Immature natural killer cell (primary cell): ENCODE measurements at places on chromosomes 5 and 9.

DNA sequence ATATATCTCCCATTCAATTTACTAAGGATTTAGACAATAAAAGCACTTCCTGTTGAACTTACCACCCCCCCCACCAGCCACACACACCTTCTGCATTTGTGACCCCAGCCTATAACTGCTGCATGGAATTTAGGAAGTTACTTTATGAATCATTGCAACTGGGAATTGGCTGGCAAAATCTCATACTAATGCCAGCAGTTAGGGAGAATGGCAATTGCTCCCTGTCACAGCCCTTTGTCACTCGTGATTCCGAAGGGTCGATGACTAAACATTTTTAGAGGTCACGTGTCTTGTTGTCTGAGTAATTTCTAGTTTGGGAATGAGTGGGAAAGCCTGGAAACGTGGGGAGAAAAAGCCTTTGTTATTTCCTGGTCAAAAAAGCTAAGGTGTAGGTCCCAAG lies 46.6 kb upstream of the PCA3 start:
- H3K4me3 ChIP-seq, result no peak overlapping the region
- no peaks in the 10 kb centered on the region for H3K4me1 ChIP-seq
- no peak overlapping the region for H3K27ac ChIP-seq
- peaks cover 1% of the 10 kb centered on the region for H3K27me3 ChIP-seq
- DNase-seq, result no peak

DNA sequence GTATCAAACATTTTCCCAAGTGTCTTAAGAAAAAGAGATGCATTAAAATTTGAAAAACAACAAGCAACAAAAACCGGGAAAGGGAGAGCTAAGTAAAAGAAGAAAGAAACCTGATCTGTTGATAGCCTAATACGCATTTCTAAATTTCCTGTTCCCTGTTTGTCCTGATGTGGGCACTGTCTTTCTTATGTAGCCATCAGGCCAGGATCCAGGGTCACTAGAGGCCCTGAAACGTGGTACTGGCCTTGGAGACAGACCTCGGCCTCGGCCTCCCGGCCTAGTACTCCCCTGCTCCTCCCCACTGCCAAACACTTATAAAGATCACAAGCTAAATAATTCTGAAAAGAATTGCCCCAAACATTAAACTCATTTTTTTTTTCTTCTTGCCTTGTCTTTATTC lies 547.2 kb downstream of the IRX1 start:
- H3K27ac ChIP-seq, result no peak overlapping the region
- H3K4me1 ChIP-seq, result no peaks in the 10 kb centered on the region
- H3K4me3 ChIP-seq, result no peak overlapping the region
- H3K36me3 ChIP-seq, result no peaks in the 10 kb centered on the region

- DNase-seq, result no peak
- H3K4me3 ChIP-seq, result no peak overlapping the region
- H3K4me1 ChIP-seq, result no peaks in the 10 kb centered on the region
- H3K36me3 ChIP-seq, result no peaks in the 10 kb centered on the region
These were observed 41.3 kb upstream of the ORM1 start for GRCh38 chr9:114281473-114282103.

DNA sequence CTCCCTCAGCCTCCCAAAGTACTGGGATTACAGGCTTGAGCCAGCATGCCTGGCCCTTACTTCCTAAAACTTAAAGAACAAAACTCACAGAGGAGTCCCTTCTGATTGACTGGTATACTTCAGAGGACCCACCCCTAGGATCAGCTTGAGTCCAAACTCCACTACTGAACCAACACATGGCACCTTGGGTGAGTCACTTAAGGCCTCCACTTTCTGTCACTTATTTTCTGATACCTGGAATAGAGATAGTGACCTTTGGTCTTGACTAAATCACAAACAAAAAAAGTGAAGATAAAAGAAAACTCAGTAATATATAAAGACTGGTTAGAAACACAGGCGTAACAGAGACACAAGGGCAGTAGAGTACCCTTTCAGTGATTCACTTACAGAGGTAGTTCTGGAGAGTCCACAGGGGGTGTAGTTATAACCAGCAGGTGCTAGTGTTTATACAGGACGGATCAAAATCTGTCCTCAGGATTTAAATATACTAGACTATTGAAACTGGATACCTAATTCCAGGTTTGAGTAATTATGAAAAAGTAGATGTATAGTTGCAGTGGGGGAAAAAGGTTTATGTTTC lies 274.3 kb upstream of the ANKRD55 start:
- peaks cover under 1% of the 10 kb centered on the region for H3K4me1 ChIP-seq
- H3K27me3 ChIP-seq, result peaks cover 1% of the 10 kb centered on the region
- DNase-seq, result no peak

GRCh38 chr5:78557601-78558000 lies 91.0 kb downstream of the LHFPL2 start:
- no peaks in the 10 kb centered on the region for H3K27me3 ChIP-seq
- H3K36me3 ChIP-seq, result no peaks in the 10 kb centered on the region
- DNase-seq, result no peak

DNA sequence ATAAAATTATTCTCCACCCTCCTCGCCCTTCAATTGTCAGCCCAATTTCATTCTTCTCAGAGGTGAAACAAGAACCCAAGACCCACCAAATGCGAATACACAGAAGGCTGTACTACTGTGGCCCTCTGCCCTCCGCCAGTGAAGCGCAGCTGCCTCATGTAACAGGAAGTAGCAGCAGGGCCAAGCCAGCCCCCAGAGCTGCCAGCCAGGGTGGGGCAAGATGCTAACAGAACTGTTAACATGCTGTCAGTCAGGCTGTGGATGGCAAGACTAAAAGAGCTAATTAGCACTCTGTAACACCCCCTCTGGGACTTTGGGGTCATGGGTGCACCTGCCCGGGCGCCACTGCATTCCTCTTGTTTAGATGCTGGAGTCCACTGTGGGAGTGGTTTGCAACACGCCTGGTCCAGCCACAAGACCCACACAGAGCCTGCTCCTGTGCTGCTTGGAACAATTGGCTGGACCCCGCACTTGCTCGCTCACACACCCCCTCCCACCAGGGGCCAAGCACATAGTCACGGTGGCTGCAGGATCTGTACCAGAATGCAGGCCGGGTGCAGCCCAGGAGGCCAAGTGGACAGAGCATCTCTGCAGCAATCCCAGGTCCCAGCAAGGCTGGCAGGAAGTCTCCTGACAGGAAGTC lies 14.5 kb upstream of the HEXB start:
- no peaks in the 10 kb centered on the region for H3K36me3 ChIP-seq
- H3K27me3 ChIP-seq, result peaks cover 7% of the 10 kb centered on the region
- H3K4me3 ChIP-seq, result no peak overlapping the region
- no peaks in the 10 kb centered on the region for H3K4me1 ChIP-seq

GRCh38 chr5:14983666-14984441 lies 112.3 kb upstream of the ANKH start:
- no peak overlapping the region for H3K27ac ChIP-seq
- no peak for DNase-seq
- H3K4me3 ChIP-seq, result no peak overlapping the region
- peaks cover 15% of the 10 kb centered on the region for H3K4me1 ChIP-seq

DNA sequence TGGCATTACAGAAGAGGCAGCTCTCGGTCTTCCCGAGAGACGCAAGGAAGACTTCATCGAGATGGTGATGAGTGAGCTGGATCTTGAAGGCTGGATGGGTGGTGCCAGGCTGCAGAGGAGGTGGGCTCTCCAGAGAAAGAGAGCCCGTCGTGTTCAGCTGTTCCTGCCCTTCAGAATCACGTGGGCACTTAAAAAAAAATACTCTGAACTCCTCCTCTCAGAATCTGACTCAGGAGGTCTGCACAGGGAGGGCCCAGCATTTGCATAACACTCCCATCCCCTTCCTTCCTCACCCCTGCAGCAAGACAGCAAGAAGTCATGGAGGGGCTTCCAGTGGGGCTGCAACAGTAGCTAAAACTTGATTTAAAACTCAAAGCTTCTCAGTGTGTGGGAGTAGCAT lies 203.0 kb downstream of the ATPSCKMT start:
- no peak for DNase-seq
- no peaks in the 10 kb centered on the region for H3K27me3 ChIP-seq
- no peak overlapping the region for H3K27ac ChIP-seq
- no peaks in the 10 kb centered on the region for H3K4me1 ChIP-seq
- no peak overlapping the region for H3K4me3 ChIP-seq

DNA sequence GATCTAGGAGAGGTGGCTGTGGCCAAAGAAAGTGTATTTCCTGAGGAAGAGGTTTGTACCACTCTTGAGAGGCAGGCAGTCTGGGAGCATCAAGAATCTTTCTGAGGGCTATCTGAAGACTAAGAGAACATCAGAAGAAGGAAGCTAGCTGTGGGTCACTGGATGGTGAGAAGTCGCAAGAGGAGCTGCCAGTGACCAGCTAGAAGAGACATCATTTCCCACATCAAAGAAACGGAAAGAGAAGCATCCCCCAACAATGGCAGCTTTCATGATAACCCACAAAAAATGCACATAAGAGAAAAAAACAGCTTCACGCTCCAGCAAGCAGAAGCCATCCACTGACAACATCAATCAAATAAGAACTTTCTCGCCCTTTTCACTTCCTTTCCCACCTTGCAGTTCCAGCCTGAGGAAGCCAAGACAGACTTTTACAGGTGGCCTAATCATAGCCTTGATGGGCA lies 25.0 kb upstream of the CEP78 start:
- H3K27me3 ChIP-seq, result peaks cover 3% of the 10 kb centered on the region
- peaks cover 56% of the 10 kb centered on the region for H3K4me1 ChIP-seq
- peak; percentile 80 for DNase-seq
- peak overlapping the region; percentile 78 for H3K4me3 ChIP-seq
- H3K27ac ChIP-seq, result peak overlapping the region; percentile 96

GRCh38 chr5:141681695-141682641 lies at the start of gene ARAP3:
TSS of gene ARAP3 (minus strand) at chr5:141682230. CDS start at chr5:141680486, 1,744 bp downstream.
- peaks cover 28% of the 10 kb centered on the region for H3K4me1 ChIP-seq
- H3K4me3 ChIP-seq, result peak within 1 kb of the TSS; percentile 89
- H3K27me3 ChIP-seq, result peaks cover 11% of the 10 kb centered on the region
- DNase-seq, result peak; percentile 52
- H3K27ac ChIP-seq, result peak within 1 kb of the TSS; percentile 91
- peaks cover 3% of the 10 kb centered on the region for H3K36me3 ChIP-seq

DNA sequence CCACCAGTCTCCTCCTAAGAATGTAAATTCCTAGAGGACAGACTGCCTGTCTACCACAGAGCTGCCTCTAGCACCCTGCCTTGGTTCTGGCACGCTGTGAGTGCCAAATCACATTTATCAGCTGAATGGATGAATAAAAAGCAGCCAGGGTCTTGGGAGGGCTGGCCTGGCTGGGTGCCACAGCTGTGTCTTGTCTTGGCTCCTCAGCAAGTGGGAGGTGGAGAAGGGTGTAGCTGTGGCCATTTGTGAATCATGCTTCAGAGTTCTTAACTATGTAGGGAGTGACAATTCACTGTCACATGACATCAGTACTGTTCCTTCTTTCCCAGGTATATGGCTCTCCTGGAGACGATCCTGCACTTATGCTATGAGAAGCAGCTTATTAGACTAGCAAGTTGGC lies 70.6 kb downstream of the DCP2 start:
- H3K4me1 ChIP-seq, result no peaks in the 10 kb centered on the region
- H3K27ac ChIP-seq, result no peak overlapping the region
- H3K4me3 ChIP-seq, result no peak overlapping the region

- no peak overlapping the region for H3K4me3 ChIP-seq
- H3K27ac ChIP-seq, result no peak overlapping the region
- no peak for DNase-seq
- peaks cover 1% of the 10 kb centered on the region for H3K27me3 ChIP-seq
These were observed 64.0 kb downstream of the UBAP1 start for GRCh38 chr9:34242830-34243229.

GRCh38 chr5:15500325-15501001 lies 483 bp downstream of the FBXL7 start:
- H3K4me1 ChIP-seq, result no peaks in the 10 kb centered on the region
- H3K27me3 ChIP-seq, result peaks cover 10% of the 10 kb centered on the region
- DNase-seq, result no peak
- H3K36me3 ChIP-seq, result no peaks in the 10 kb centered on the region

DNA sequence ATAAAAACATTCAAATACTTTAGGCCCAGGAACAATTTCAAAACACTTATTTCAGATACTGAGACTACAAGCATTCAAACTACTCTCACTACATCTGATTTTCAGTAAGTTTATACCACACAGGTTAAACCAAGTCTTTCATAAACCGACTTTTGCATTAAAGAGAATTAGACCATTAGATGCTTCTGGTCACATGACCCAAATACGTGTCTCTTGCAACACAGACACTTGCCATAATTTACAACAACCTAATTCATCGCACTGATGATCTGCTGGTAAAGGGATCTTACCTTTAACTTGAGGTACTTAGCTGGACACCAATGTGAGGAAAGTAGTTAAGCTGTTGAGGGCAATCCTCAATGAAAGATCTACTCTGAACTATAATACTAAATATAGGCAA lies 3.2 kb downstream of the HNRNPH1 start:
- H3K27me3 ChIP-seq, result peaks cover 33% of the 10 kb centered on the region
- H3K4me1 ChIP-seq, result peaks cover 87% of the 10 kb centered on the region
- peak overlapping the region; percentile 98 for H3K4me3 ChIP-seq
- H3K36me3 ChIP-seq, result peaks cover 60% of the 10 kb centered on the region

- H3K27me3 ChIP-seq, result no peaks in the 10 kb centered on the region
- no peak overlapping the region for H3K27ac ChIP-seq
- no peaks in the 10 kb centered on the region for H3K36me3 ChIP-seq
- H3K4me3 ChIP-seq, result no peak overlapping the region
- H3K4me1 ChIP-seq, result no peaks in the 10 kb centered on the region
- no peak for DNase-seq
These were observed 11.9 kb downstream of the TRIO start for GRCh38 chr5:14155075-14155474.

- no peaks in the 10 kb centered on the region for H3K36me3 ChIP-seq
- H3K27me3 ChIP-seq, result peaks cover 3% of the 10 kb centered on the region
- no peak for DNase-seq
These were observed 220.1 kb downstream of the FAM114A2 start for GRCh38 chr5:153818626-153819025.

GRCh38 chr9:89402695-89403427 lies 84.6 kb downstream of the SECISBP2 start:
- no peak for DNase-seq
- H3K4me1 ChIP-seq, result peaks cover 75% of the 10 kb centered on the region
- no peak overlapping the region for H3K4me3 ChIP-seq
- H3K27me3 ChIP-seq, result no peaks in the 10 kb centered on the region
- H3K27ac ChIP-seq, result no peak overlapping the region

DNA sequence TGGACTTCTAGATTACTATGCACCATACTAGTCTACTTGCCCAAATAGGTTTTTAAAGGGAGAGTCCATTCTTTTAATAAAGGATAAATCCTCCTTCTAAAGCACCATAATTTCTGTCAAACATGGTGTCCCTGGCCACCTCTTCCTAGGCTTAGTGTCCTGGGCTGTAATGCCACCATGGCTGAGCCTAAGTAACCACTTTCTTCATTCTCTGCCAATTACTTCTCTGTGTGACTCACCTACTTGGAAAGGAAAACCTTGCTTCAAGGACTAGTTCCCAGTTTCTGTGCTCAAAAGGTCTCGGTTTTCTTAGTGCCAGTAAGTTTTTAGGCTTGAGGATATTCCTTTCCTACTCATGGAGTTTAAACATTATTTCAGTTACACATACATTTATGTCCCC lies 273.4 kb downstream of the DENND1A start:
- H3K4me1 ChIP-seq, result no peaks in the 10 kb centered on the region
- H3K27me3 ChIP-seq, result peaks cover 2% of the 10 kb centered on the region
- no peak for DNase-seq
- H3K4me3 ChIP-seq, result no peak overlapping the region
- no peak overlapping the region for H3K27ac ChIP-seq
- H3K36me3 ChIP-seq, result peaks cover 28% of the 10 kb centered on the region
